ENCODE measurements at places on chromosomes 12 and 14.

DNA sequence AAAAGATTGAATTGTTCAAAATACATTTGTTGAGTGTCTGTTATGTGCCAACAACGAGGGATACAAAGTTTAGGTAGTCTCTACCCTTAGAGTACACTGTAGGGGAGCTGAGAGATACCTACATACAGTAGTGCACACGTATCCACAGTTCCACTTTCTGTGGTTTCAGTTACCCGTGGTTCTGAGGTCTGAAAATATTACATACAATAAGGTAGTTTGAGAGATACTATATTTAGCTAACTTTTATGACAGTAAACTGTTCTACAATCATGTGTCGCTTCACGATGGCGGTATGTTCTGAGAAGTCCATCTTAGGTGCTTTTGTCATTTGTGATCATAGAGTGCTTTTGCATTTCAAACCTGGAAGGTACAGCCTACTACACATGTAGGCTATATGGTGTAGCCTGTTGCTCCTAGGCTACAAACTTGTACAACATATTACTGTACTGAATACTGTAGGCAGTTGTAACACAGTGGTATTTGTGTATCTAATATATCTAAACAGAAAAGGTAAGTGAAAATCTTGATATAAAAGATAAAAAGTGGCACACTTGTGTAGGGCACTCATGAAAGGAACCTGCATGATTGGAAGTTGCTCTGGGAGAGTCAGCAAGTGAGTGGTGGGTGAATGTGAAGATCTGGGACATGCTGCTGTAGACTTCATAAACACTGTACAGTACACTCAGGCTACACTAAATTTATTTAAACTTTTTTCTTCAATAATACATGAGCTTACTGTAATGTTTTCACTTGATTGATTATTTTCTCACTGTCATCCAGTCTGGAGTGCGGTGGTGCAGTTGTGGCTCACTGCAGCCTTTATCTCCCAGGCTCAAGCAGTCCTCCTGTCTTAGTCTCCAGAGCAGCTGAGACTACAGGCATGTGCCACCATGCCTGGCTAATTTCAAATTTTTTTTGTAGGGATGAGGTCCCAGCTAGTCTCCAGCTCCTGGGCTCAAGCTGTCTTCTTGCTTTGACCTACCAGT is 4.0 kb downstream of the CPSF6 start:
- peak; percentile 34 for DNase-seq

DNA sequence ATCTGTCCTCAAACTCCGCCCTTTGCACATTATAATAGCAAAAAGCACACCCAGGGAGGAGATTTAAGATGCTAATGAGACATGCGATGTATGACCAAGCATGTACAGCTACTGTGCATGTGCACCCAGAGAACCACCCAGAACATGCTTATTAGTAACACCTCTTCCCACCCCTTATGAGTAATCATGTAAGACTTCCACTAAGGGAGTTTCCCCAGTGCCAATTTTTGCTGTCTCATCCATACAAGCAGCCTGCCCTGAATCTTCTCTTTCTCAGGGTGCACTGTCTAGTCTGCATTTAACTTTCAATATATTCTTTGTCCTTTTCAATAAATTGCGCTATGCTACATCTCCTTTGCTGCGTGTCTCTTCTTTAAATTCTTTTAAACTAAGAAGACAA is 830.0 kb upstream of the NOVA1 start:
- DNase-seq: no peak

DNA sequence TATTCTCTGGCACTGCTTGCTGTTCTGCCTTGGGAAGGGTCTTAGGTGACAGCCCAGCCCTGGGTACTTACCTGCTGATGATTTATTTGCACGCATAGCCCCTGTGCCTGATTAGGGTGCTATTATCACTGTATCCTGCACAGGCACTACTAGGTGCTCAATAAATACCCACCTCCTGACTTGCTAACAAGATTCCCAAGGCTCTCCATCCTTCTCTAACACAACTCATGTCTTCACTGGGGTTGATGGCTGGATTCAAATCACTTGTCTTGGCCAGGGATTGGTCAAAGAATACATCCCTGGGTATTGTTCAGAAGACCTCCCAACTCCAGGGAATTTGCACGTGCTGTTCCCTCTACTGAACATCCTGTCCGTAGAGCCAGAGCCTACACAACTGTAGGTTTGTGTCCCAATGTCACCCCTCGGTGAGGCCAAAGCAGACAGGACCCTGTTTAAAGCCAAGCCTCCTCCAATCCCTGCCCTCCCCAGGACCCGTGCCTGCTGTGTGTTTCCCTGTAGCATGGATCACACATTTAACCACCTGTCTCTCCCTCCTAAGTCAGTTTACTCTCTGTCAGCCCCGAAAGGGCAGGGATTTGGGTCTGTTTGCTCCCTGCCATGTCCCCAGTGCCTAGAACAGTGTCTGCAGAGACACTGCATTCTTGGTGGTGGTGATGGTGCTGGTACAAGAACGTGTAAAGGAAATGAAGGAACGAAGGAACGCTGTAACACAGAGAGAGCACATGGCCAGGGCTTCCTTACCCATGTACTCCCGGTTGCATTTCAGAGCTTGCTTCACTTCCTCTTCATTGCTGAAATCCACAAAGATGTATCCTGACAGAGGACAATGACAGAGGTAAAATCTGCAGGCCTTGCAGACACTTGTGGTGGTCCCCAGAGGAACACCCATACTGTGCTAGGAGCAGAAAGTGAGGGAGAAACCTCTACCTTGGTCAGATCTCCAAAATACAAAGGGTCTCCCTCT is 16.5 kb downstream of the RBM19 start:
- no peak for DNase-seq

DNA sequence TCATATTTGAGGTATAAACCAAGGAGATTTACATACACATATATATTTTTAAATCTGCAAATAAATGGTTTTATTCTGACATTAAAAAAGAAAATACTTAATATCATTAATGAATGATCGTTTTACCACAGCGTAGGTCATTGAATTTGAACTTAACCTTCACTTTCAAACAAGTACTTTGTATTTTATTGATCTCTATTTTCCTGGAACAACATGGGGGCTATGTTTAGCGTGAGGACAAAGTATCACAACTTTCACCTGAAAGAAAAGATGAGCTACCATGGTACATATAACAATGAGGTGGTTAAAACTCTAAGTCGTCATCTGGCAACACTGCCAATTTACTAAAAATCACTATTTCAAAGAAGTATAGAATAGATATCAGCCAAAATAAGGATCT is 6.0 kb downstream of the GYS2 start:
- no peak for DNase-seq

DNA sequence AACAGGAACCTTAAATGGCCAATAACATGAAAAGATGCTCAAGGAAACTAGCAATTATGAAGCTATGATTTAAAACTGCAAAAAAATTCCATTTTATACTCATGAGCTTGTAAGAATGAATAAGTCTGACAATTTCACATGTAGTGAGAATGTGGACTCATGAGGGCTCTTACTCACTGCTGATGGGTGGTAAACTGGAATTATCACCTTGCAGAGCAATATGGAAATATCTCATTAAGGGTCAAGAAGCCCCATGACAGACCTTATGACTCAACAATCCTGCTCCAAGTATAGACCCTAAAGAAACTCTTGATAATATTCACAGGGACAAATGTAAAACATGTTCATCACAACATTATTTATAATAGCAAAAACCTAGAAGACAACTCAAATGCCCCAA is 23.5 kb upstream of the SMAGP start:
- DNase-seq: no peak

- DNase-seq: no peak
Observed at GRCh38 chr14:92903359-92903758, 19.6 kb upstream of the CHGA start.

GRCh38 chr14:44979273-44979672 is 17.3 kb downstream of the TOGARAM1 start:
- DNase-seq: no peak

- DNase-seq: peak; percentile 21
Observed at GRCh38 chr12:32211066-32211899, 104.6 kb downstream of the BICD1 start.

DNA sequence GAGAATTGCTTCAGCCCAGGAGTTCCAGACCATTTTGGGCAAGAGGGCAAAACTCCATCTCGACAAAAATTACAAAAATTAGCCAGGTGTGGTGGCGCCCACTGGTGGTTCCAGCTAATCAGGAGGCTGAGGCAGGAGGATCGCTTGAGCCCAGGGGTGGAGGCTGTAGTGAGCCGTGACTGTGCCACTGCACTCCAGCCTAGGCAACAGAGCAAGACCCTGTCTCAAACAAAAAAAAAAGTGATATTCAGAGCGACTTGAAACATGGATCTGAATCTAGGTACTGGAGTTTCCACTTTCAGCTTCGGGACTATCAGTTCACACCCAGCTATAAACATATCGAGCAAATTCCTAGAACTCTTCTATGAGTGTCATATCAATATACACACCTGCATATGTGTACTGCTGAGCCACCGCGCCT is 16.3 kb upstream of the RNF34 start:
- DNase-seq: no peak

DNA sequence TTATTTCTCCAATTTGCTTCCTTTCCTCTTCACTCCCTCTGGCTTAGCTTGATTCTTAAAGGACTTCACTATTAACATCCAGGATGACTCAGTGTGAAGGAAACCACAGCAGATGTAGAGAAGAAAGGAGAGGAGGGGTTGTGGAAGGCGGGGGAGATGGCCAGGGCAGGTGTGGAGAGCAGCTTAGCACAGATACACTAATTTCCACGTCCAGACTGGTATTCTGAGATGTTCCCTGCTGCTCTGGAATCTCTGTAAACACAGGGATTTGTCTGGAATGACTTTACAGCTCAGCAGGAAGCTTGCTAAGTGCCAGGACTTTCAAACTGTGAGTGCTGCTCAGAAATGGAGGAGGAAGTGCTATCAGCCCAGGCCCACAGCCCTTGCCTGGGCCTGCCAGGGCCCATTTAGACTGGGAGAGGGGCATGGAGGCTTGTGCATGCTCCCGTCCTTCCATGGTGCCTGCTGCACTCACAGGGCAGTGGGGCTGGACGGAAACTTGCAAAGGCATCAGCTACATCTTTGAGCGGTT is 202.5 kb upstream of the DDHD1 start:
- peak; percentile 20 for DNase-seq

DNA sequence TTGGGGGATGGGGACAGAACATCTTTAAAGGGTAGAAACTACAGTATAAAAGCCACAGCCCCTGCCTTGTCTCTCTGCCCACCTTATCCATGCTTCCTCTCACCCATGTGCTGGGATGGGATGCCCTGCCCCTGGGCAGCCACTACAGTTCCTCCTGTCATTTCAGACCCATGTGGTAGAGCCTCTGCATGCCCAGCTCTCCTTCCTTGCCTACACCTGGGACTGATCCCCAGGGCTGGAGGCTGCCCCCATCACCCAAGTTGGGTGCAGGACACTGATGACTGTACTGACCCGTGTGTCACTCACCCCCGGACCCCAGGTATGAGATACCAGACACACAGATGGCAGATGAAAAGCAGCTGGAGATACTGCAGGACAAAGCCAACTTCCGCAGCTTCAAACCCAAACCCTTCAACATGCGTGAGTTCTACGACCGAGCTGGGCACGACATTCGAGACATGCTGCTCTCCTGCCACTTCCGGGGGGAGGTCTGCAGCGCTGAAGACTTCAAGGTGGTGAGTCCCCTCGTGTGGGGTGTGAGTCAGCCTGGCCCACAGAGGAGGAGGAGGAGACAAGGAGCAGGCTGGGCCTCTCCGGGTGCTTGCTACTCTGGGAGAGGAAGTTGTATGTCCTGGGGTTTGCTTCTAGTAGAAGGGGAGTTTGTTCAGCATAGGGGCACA is 2.2 kb downstream of the ASIC1 start:
- no peak for DNase-seq

DNA sequence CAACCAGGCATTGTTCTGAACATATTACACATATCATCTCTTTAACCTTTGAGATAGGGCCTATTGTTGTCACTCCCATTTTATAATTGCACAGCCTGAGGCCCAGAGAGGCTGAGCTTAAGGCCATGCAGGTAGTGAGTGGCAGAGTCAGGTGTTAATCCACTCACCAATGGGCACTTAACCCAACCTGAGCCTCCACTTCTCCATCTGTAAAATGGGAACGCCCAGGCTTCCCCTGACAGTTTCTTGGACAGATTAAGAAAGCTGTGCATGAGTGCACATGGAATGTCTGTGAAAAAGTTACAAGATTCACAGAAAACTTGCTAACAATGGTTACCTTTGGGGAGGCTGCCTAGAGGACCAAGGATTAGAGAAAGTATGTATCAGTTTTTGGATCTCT is 32.9 kb downstream of the ESRRB start:
- no peak for DNase-seq

DNA sequence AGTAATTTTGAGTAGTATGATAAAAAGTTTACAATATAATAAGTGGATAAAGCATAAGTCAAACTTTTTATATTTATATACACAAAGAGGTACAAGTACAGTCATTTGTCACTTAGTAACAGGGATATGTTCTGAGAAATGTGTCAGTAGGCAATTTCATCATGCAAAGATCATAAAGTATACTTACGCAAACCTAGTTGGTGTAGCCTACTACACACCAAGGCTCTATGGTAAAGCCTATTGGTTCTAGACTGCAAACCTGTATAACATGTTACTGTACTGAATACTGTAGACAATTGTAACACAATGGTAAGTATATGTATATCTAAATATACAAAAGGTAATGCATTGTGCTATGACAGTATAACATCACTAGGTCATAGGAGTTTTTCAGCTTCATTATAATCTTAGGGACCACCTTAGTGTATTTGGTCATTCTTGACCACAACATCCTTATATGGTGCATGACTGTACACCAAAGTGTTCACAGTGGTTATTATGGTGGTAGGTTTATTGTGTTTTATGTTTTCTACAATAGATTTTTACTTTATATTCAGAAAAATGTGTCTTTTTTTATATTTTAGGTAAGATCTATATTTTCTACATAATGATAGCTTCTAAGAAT is 14.9 kb upstream of the SCFD1 start:
- DNase-seq: no peak

DNA sequence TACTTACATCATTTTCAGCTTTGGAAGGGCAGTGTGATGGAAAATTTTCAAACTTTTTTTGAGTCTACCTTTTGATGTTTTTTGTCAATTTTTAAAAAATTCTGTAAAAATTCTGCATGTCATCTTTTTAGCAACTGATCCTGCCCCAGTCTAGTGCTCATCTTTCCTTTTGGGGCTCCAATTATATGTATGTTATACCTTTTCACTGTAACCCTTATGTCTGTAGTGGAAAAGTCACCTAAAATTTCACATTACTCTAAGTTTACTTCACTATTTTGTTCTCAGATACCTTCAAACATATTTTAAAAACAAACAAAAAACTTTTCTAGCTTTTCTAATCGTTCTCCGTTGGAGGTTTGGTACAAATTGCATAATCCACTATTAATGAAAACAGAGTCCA is 32.5 kb upstream of the MYRFL start:
- no peak for DNase-seq
